ENCODE measurements at places on chromosomes 1 and 21. TPM values are rescaled to one million over a fixed set of nuclear protein-coding genes. Genes with fewer than 3 reads are reported as not detected.

The LCE3E gene
- polyA plus RNA-seq, result not detected

The HFM1 gene
- polyA plus RNA-seq, result 13.7 TPM

The ALDH4A1 gene
- polyA plus RNA-seq, result 23.2 TPM

The ACAP3 gene
- polyA plus RNA-seq, result 61.2 TPM

The CITED4 gene
- 3.1 TPM for polyA plus RNA-seq

The EIF2D gene
- 92.1 TPM for polyA plus RNA-seq

The GJA4 gene
- 36.9 TPM for polyA plus RNA-seq

The CGN gene
- polyA plus RNA-seq, result 33.7 TPM

The CTNNBIP1 gene
- polyA plus RNA-seq, result 68.2 TPM

The ATP5PF gene
- 148 TPM for polyA plus RNA-seq

The TRIM45 gene
- polyA plus RNA-seq, result 16.6 TPM

The GREM2 gene
- 3.0 TPM for polyA plus RNA-seq

The CHD5 gene
- 0.21 TPM for polyA plus RNA-seq

The TBX19 gene
- 5.4 TPM for polyA plus RNA-seq

The C8B gene
- not detected for polyA plus RNA-seq

The VCAM1 gene
- polyA plus RNA-seq, result 77.3 TPM

The TCP10L gene
- polyA plus RNA-seq, result 0.43 TPM

The S100PBP gene
- 57.5 TPM for polyA plus RNA-seq

The CNTN2 gene
- 0.38 TPM for polyA plus RNA-seq

The SRSF11 gene
- polyA plus RNA-seq, result 524 TPM
